Stimulated activated CD4-positive, alpha-beta T cell treated with anti-CD3 and anti-CD28 coated beads, TNF-alpha, amount 100 ng/mL, for 4 hours (primary cell): ENCODE measurements at places on chromosomes 13 and 19.

GRCh38 chr13:30313311-30313710 is 6.0 kb upstream of the KATNAL1 start:
- DNase-seq: no peak

DNA sequence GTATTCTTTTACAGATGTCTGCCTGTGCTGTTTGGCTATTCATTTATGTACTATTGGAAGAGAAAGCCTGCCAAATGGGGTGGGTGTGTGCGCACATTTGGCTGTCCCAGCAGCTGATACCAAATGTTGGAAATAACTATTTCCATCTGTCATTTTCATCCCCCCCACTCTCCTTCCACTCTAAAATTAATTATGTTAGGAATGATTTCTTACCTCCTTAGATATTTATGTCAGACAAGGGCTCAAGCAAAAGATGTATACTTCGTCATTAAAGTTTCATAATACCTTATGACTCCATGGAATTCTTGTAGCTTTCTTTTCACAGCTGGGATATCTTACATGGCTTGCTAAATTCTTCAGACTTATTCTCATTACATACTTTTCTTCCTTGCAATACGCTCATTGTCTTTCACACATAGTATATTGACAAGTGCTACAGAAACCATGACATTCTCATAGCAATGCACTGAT is 18.6 kb downstream of the ITM2B start:
- DNase-seq: no peak

GRCh38 chr13:29922896-29923295 is 72.5 kb upstream of the UBL3 start:
- DNase-seq: no peak

GRCh38 chr19:583198-583967 is 6.3 kb upstream of the HCN2 start:
- no peak for DNase-seq

DNA sequence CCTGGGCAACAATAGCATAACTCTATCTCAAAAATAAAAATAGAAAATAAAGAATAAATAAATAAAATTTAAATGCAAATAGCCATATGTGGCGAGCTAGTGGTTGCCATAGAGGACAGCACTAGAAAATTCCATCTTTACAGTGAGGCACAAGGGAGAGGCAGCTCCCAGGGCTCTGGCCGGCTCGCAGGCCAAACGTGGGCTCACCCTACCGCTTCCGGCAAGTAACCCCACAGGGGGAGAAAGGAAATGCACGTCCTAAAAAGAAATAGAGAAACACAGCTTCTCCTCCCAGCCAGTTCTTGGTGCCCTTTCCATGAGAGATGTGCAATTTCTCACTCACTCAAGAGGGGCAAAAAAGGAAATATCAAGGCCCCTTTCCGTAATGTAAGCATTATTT is 12.4 kb upstream of the GRWD1 start:
- DNase-seq: no peak

- DNase-seq: no peak
Observed at GRCh38 chr13:105165449-105166125, 1369.9 kb downstream of the EFNB2 start.

GRCh38 chr13:114259974-114260373 is 21.4 kb upstream of the UPF3A start:
- DNase-seq: no peak

DNA sequence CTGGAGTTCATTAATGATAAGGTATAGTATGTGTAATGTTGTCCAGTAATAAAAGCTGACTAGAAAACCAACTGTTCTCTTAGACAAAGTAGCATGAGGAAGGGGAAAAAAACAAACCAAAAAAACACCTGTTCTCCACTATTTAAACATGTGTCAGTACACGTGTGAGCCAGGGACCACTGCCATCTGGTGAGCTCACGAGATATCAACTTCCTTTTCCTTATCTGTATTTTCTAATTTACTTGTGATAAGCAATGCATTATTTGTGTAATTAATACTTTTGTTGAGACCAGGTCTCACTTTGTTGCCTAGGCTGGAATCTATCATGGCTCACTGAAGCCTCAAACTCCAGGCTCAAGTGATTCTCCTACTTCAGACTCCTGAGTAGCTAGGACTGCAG is 4.3 kb upstream of the SIX5 start:
- no peak for DNase-seq

DNA sequence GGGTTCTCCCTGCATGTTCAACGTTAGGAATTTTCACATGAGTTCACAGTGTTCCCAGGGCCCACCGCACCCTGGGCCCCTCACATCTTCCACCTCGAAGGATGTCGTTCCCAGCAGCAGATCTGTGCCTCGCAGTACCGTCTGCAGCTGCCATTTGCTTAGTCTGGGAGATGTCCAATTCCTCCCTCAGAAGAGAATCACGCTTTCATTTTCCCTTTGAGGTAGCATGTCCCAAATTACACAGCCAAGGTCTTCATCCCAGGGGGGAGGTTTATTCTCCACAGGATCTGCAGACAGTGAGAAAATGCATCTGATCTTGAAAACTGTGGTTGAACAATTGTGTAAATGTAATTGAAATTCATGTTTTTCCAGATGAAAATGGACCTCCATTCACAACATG is 150.2 kb downstream of the DCT start:
- no peak for DNase-seq

GRCh38 chr13:23741879-23742510 is 147.2 kb downstream of the MIPEP start:
- DNase-seq: no peak

DNA sequence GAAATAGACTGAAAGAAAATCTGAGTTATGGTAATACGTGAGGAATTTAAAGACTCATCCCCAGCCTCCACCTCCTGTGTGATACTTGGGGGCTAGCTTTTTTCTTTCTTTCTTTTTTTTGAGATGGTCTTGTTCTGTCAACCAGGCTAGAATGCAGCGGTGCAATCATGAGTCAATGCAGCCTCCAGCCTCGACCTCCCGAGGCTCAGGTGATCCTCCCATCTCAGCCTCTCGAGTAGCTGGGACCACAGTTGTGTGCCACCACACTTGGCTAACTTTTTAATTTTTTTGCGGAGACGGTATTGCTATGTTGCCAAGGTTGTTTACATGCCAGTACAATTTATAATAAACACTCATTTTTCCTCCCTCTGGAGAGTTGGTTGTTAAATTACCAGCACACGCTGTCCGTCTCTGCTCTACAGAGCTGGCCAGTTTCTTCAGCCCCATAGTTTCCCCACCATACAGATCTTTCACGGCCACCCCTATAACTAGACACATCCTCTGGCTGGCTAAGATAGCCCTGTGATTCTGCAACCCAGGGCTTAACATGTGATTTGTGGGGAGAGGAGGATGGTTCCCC is 4.8 kb downstream of the TNFSF9 start:
- DNase-seq: no peak

DNA sequence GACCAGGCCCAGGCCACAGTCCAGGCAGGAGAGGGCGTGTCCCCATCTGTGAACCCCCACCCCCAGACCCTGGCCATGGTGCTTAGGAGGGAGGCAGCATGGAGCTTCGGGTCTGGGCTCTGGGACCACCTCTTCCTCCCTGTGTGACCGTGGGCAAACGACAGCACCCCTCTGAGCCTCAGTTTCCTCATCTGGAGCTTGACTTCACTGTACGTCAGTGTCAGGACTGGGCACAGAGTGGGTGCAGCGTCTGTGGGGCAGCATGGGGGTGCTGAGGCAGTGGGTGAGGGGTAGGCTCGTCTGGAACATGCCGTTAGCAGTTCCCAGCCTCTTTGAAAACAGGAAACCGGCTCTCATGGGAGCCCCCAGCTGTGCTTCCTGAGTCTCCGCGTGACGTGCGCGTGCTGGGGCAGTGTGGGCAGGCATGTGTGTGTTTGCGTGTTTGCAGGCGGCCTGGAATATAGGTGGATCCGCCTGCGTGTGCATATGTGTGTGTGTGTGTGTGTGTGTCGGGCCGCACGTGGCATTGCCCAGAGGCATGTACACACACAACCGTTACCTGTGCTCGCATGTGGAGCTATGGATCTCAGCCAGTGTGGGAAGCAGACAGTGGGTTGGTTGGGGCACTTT is 15.8 kb downstream of the ARRDC2 start:
- DNase-seq: no peak

- no peak for DNase-seq
Observed at GRCh38 chr13:79895416-79895815, 414.5 kb downstream of the NDFIP2 start.

DNA sequence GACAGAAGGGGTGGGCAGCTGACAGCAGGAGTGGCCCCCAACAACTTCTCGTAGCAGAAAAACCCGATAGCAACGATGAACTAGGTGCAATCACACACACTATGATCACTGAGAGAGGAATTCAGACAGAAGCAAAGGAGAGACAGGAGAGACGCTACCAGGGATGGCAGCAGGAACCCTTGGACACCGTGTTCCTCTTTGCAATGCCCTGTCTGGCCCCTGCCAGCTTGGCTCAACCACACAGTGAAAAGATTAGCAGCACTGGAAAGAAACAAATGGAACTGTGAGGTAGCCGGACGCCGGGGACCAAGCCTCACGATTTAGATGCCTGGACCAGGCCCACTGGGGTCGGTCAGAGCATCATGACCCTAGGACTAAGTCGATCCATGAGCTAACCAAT is 23.6 kb downstream of the DCAF15 start:
- no peak for DNase-seq

DNA sequence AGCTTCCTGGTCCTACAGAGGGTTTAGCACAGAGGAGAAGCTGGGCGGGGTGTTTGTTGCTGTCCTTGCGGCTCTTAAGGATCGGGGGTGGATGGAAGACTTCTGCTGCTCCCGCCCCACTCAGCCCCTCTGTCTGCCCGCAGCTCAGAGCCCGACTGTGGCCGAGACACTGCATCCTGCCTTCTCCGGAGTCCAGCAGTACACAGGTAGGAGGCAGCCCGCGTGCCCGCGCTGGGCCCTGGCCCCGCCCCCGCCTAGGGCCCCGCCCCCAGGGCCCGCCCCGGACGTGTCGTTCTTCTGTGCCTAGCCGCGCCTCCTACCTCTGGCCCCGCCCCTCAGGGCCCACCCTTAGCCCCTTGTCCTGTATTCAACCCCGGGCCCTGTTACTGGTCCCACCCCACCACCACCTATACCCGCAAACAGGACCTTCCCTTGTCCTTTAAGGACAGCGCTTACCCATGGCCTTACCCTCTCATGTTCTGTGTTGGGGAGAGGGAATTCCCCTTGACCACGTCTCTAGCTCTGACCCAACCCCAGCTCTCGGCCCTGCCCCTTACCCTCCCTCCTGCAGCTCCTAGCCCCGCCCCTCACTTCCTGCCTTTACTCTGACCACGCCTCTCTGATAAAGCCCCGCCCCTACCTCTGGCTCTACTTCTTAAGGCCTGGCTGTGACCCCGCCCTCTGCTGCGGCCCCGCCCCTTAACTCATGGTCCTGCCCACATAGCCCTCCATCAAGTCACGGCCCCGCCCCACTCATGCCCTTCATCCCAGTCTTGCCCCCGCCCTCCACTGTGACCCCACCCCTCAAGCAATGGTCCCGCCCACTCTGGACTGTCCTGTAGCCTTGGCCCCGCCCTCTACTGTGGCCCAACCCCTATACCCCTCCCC is 60.5 kb downstream of the CELF5 start:
- DNase-seq: no peak

DNA sequence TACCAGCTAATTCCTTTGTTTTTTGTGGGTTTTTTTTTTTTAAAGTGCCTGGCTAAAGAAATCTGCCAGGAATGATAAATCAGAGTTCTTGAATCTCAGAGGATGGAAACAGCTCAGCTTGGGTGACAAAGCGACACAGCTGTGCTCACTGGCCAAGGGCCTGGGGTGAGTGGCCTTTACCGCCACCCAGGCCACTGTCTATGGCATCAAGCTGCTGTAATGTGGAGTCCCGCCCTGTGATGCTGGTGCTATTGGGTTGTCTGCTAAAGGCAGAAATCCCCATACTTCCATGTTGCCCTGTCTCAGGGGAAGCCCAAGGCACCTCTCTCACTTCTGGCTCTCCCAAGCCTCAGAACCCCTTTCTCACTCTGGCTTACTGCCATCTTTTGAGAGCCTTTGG is 82.6 kb upstream of the FARP1 start:
- no peak for DNase-seq

- DNase-seq: no peak
Observed at GRCh38 chr13:25231517-25231916, 55.8 kb downstream of the MTMR6 start.

DNA sequence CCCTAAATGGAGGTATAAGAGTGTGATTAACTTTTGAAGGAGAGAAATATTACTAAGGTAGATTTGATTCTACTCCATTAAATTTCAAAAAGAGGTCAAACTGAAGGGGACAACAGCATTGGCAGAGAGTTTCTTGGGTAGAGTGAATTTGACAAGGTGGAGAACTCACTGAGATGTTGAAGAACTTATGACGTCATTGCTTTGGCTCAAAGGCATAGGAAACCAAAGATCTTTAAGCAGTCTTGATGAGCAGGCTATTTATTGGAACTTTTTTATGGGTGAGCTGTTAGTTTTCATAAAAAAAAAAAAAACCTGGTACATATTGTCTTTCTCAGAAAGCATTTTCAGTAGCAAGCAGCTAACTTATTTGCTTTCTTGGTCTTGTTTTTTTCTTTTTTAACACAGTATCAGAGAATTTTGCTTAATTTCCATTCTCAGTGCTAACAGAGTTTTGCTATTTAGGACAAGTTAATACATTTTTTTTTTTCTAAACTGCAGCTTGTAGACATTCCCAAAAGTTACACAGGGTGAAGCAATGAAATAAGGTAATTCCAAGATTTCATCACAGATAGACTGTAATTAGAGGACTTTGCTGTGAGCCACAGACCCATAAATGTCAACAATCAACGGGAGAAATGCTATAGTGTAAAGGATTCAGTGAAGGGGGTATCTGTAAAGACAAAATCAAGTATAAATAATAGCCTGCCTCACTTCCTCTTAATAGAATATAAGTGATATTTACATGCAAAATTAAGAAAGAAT is 412.2 kb upstream of the KLHL1 start:
- DNase-seq: no peak

DNA sequence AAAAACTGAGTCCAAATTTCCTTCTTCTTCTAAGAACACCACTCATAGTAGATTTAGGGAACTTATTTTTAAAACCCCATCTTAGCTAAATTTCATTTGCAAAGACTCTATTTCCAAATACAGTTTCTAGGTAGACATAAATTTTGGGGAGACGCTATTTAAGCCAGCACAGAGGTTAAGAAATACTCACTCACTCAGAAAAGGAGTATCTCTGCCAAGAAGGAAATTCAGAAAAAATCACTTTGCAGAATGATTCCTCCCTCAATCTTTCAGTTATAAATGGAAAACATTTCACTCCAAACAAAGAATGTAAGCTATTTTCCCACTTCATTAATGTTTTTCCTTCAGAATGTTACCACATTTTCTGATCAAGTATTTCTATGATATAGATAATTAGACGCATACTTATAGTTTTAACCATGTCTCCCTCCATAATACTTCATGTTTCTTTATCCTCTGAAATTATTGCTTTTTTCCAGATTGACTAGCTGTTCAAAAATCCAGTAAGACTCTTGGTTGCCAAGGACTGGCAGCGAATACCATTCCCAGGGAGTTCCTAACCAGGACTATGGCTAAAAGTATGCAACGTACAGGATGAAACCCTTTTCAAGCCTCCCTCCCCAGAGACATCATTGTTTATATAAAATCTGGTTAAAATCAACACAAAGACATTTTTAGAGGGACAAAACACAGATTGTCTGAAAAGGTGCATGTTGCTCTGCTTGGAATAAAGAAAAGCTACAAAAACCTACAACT is 52.5 kb upstream of the RXFP2 start:
- DNase-seq: no peak
